DMS79 (cell line): ENCODE measurements at places on chromosomes 6 and 20.
A peak's percentile ranks its signal among the peaks of the same experiment; 100 is the strongest.

DNA sequence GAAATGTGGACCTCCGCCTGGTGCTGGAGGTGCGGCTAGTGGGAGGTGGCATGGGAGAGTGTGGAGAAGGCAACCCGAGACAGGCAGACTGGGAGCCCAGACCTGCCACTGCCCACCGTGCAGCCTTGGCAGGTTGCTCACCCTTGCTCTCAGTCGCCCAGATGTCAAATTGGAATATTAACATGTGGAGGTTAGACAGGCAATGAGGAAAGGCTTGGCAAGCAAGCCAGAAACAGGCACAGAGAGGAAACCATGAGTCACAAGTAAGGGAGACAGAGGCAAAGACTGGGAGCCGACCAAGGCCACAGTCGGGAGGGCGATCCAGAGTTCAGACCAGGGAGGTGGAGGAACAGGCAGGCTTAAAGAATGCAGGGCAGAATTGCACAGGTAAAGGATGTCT is 178.2 kb downstream of the FOXC1 start:
- no peak for DNase-seq

DNA sequence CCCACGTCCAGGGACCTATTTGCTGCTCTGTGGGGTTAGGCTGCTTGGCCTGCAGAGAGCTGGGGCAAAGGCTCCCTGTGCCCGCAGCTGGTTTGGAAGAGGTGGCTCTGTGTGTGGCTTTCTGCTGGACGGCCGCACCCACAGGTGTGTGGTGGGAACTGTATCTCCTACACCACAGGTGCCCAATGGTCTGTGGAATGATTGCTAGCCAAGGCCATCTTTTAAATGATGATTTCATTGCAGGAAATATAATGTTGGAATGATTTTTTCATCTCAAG is 178.4 kb downstream of the DLL1 start:
- no peak for DNase-seq

DNA sequence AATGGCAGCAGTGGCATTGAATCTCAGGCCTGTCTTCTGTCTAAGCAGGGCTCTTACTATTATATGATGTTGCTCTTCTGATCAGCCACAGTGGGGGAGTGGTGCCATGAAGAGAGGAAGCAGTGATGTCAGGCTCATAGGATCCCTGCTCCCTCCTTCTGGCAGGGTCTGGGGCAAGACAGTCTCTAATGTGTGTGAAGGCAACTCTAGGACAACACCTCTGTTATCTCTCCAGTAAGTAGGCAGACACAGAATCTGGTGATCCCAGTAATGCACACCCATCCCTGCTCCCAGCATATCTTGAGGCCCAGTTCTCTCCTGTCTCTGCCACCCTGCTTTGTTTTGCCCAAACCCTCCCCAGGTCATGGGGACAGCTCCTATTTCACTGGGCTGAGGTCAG is 8.8 kb downstream of the C20orf202 start:
- DNase-seq = no peak

DNA sequence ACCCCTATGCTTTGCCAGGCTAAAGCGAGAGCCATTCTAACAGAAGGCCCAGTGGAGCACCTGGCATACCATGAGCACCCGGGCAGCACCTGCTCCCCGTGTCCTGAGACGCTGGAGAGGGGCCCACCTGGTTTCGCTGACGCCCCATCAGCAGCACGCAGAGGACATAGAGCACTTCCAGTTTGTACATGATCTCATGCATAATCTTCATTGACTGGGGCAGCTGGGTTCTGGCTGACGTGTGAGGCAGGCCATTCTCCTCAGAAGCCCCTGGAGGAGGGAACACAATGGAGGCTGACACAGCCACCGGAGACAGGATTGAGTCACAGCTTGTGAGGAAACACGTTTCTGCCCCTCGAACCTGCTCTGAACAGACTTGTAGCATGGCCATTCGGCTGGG is 65.4 kb downstream of the MYH7B start:
- DNase-seq = no peak

DNA sequence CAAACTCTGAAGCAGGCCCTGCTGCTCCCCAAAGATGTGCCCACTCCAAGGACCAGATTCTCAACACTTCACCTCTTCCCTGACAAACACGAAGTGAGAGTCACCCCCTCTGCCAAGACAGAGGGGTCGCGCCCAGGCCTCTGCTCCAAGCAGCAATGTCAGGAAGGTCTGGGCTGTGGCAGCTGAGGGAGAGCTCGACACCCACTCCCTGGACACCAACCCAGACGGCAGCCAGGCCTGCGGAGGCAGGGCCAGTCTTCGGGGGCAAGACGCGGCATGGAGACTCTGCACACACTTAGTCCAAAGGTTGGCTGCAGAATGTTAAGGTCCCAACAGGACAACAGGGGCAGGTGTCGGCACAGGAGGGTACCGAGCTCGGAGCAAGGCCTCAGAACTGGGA is 144.2 kb downstream of the DLL1 start:
- DNase-seq = no peak

DNA sequence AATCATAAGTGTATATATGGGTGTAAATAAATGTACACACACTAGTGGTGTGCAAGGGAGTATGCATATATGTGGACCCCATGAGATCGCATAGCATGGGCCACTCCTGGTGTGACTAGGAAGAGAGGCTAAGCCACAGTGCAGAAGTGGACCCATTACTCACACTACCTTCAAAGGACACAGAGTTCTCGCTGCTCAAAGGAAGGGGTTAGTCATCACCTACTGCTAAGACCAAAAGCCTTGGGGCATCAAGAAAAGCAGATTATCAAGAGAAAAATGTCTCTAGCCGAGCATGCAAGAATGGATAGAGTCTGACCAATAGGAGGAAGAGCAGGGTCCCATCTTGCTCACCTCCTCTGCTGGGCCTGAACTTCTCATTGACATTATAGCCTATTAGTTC is 195.5 kb downstream of the MAFB start:
- DNase-seq = no peak

DNA sequence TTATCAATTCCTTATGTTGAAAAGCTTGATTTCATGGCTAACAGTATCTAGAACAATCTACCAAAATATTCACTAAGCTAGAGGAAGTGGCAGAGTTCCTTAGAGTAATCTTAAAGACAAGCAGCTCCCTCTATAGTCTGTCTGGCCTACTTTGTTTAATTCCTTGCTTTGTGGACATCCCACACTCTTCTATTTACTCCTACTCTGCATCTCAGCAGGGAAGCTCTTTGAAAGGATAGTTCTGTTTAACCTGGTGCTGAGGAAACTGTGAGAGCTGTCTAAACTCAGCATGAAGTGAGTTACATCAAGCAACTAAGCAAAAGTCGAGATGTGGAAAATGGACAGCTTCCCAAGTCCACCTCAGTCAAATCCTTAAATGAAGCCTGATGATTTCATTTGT is 4.3 kb downstream of the REV3L start:
- peak; percentile 58 for DNase-seq

GRCh38 chr6:13935190-13935880 is 10.6 kb downstream of the RNF182 start:
- no peak for DNase-seq
